ENCODE measurements at places on chromosomes 2 and 18.

GRCh38 chr18:70289351-70290312 is 787 bp downstream of the SOCS6 start:
- no peak for DNase-seq

DNA sequence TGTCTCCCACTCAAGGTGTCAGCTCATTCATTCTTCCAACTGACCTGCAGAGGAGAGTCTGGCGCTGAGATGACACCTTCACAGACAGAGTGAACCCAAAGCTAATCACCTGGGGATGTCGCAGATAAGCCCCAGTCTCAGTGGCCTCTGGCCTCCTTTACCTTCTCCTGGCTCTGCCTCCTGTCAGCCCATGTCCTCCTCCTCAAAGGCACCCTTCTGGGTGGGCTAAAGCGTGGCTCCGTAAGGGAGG is 194.1 kb downstream of the MIB1 start:
- DNase-seq = no peak

DNA sequence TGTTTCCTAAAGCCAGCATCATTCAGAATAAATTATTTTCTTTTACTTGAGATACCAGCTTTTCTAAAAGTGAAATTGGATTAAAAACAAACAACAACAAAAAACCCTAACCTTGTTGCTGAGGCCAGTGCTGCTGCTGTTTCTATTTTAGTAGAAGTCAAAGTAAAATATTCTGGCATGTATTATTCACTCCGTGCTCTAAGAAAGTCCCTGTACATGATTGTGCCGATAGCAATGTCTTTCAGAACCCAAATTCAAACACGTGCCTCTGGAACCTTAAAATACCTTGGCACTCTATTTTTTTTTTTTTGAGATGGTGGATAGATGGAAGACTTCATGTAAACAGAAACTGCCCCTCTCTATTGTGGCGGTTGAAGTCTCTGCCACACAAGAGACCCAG is 43.7 kb downstream of the TANC1 start:
- DNase-seq = no peak

GRCh38 chr18:48402953-48403352 is 6.2 kb downstream of the ZBTB7C start:
- no peak for DNase-seq

DNA sequence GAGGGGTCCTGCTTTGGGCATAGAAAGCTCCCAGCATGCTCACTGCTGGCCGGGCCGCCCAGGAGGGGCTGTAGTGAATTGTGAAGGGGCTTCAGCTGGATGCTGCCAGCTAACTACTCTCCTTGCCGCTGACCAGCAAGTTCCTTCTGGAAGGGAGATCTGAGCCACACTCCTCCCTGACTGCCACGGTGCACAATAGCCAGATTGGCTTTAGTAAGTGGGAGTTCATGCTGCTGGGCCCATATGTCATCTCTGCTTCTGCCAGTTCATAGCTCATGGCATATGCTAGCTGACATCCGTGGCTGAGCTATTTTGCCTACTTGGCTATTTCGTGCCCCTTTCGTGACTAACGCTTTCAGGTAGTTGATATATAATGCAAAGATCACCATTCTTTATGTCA is 51.6 kb upstream of the ROCK2 start:
- DNase-seq = no peak

DNA sequence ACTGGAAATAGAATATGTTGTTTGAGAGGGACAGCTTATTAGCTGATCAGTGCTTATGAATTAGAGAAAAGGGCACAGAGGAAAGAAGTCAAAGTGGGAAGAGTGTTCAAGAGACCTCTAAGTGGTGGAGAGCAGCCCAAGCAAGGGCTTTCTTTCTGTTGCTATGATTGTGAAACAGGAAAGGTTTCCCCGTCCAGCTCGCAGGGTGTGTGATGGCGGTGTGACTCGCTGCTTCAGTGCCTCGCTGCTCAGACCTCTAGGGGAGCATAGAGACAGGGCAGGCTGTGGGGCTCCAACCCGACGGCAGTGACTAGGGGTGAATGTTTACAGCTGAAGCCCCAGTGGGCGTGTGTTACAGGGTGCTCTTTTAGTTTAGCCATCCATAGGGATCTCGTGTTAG is 166.5 kb upstream of the COPS8 start:
- no peak for DNase-seq
